Activated naive CD8-positive, alpha-beta T cell treated with anti-CD3 and anti-CD28 coated beads, Interleukin-2, amount 50 U/mL, for 24 hours (primary cell): ENCODE measurements at places on chromosomes 12 and 14.

- peak; percentile 48 for DNase-seq
These were observed 52.2 kb downstream of the ATXN2 start for GRCh38 chr12:111546758-111547383.

- DNase-seq = no peak
These were observed 104.5 kb downstream of the SLC2A13 start for GRCh38 chr12:40001406-40001805.

- peak; percentile 14 for DNase-seq
These were observed 343 bp upstream of the NOVA1 start for GRCh38 chr14:26598081-26598671.

DNA sequence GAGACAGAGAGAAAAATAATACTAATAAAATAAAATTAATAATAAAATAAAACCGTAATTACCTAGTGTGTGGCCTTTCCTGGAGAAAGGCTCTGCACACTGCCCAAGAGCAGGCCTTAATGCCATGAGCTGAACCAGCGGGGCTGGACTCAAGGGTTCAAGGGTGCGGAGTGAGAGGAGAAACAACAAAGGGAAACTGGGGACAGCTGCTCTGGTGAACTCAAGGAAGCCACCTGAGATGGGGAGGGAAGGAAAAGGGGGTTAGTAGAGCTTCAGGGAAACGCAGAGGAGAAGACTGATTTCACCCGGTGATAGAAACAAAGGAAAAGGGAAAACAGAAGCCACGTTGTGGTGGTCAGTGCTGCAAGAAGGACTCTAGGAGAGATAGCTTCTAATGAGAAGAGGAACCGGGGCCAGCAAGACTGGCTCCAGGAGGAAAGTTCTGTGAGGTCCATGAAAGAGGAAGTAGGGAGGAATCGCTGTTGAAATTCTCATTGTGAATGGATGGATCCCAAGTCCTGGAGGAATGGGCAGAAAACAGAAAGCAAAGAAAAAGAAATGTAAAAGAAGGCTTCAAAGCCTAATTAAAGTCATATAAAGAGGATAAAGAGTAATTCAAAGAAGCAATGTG is 48.3 kb upstream of the BCL2L14 start:
- DNase-seq = no peak

- no peak for DNase-seq
These were observed 181.3 kb downstream of the TMEM117 start for GRCh38 chr12:44017216-44017615.

GRCh38 chr12:96368233-96368632 is 32.0 kb downstream of the CDK17 start:
- DNase-seq = no peak

GRCh38 chr12:88645816-88646215 is 65.5 kb upstream of the KITLG start:
- DNase-seq = no peak

DNA sequence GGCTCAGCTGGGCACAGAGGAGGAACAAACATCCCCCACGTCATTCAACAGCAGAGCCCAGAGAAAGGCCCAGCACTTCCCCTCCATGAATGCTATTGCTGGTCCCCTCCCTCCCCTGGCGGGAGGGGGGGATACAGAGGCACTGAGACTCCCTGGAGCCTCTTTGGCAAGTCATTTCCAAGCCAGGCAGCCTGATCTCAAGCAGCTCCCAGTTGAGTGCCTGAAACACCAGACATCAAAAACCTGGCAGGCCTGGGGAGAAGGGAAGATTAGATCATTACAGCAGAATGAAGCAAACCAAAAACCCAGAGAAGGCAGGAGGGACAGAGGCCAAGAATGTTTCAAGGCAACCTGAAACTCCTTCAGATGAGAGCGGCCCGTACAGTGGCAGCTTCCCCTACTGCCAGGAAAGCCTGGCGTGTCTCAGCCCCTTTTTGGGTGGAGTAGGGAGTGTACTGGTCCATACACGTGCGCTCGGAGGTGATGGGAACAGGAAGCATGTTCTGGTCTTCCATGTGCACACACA is 92.1 kb downstream of the LRRC74A start:
- DNase-seq = no peak

- DNase-seq = no peak
These were observed 30.6 kb downstream of the SCAF11 start for GRCh38 chr12:45959728-45960127.

- DNase-seq = no peak
These were observed 24.0 kb upstream of the HIGD1C start for GRCh38 chr12:50928392-50928791.

DNA sequence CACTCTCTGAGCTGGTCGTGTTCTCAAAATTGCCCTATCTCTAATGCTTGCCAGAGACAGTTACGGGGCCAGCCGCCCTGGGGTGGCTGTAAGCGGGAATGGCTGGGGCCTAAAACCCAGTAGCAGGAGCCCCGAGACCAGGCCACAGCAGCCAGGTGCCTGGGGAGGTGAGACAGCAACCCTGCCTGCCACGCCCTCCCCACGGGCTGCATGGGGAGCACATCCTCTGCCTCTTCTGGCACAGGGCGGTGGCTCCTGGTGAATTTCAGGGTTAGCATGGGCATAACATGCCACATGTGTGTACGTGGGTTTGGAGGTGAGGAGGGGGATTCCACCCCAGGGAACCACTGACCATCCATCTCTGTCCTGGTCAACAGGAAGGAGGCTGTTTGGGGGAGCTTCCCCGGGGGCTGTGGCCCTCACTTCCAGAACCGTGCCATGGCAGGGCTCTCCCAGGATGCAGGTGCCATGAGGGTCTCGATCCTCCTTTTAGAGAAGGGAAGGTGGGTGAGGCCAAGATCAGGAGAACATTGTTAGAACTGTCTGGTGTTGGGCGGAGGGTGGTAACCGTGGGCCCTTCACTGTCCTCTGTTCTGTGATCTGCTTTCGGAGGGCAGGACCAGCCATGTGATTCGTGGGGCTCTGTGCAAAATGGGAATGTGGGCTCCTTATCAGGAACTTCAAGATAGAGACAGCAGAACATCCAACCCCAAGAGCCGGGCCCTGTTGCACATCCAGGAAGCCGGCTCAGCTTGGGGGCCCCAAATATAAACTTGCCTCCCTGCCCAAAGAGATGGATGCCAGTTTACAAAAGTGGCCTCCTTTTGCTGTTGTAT is 312.2 kb upstream of the DIO3 start:
- no peak for DNase-seq

DNA sequence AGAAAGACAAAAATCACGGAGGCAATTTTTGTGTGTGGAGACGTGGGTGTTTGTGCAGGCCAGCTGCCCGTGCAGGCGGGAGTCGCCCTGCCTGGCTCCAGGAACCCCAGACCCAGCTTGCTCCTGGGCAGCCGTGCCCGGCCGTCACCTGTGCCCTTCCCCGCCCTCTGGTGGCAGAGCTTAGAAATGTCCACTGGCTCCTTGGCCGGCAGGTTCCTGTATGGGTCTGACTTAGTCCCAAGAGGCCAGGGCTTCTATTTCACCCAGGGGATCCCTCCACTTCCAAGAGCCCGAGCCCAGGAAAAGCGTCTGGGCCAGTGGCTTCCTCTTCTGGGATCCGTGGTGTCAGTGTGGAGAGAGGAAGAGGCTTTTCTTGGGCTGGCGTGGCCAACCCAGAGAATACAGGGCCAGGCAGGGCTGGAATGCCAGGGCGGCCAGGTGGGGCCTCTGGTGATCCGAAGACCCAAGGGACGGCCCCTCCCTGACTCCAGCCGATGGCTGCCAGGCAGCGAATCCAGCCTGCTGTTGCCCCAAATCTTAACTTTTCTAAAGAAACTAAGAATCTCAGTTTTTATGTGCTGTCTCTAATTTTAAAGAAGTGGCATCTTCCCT is 120.9 kb downstream of the TMEM132C start:
- peak; percentile 32 for DNase-seq

DNA sequence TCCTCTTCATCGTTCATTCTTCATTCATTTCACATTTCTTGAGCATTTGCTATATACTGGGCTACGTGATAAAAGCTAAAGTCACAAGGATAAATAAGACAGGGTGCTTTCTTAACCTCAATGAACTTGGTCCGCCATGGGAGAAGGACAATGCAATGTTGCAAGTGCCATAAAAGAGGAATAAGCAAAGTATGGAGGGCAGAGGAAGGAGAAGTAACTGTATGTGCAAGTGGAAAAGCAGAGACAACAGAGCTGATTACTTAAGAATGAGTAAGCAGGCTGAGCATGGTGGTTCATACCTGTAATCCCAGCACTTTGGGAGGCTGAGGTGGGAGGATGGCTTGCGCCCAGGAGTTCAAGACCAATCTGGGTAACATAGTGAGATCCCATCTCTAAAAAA is 14.4 kb downstream of the AREL1 start:
- no peak for DNase-seq

DNA sequence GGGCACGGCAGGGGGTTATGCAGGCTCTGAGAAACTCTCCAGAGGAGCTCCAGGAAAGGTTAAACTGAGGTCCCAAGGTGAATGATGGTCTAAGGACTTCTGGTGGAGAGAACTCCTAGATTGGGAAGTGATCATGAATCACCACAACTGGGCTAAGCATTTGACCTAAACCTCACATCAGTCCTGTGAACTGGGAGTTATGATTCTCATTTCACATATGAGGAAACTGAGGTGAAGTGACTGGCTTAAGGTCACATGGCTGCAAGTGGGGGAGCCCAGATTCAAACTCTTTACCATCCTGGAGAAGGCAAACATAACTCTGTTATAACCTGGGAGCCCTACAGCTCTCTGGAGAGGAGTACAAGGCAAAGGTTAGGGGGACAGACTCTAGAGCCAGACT is 4.2 kb downstream of the RARG start:
- no peak for DNase-seq
